ENCODE measurements at places on chromosomes 1 and 21.
A peak's percentile ranks its signal among the peaks of the same experiment; 100 is the strongest.

DNA sequence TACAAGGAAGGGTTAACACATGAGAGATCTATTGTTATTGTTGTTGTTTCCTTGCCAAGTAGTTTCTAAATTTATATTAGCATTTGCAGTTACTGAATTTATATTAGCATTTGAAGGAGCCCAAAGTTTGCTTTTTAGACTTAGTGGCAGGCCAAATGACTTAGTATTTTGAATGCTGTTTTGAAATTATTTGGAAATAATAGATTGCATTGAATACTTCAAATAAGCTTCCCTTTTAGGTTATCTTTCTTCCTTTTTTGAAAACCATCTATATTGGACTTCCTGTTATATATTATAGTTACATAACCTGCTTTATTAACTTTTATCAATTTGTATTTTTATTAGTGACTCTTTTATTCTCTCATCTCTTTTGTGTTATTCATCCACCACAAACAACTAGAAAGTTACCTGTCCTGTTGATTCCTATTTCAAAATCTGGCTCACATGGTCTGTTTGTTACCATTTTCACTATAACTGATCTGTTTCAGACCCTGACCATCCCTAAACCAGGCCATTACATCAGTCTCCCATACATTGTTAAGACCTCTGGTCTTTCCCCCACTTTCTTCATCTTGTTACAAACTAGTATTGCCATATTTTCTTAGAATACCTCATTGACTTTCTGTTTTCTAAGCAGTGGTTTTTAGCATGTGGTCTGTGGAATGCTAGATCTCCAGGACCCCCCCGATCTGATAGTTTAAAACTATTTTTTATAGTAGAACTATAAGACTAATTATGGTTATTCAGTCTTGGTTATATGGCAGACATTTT, 185.2 kb downstream of the RASAL2 start:
- DNase-seq: no peak

- no peak for DNase-seq
These were observed 17.5 kb upstream of the ZFP69B start for GRCh38 chr1:40432644-40433390.

GRCh38 chr21:44930543-44930981, 9.3 kb upstream of the SLX9 start:
- no peak for DNase-seq

GRCh38 chr1:40956407-40956806, 23.1 kb upstream of the CTPS1 start:
- no peak for DNase-seq

- DNase-seq: no peak
These were observed 93.6 kb downstream of the SNRPE start for GRCh38 chr1:203954788-203955552.

- peak; percentile 86 for DNase-seq
These were observed at the start of gene AGL for GRCh38 chr1:99849744-99850458. AGL (plus strand) TSS chr1:99850361; CDS start chr1:99851043, 682 bp downstream.

DNA sequence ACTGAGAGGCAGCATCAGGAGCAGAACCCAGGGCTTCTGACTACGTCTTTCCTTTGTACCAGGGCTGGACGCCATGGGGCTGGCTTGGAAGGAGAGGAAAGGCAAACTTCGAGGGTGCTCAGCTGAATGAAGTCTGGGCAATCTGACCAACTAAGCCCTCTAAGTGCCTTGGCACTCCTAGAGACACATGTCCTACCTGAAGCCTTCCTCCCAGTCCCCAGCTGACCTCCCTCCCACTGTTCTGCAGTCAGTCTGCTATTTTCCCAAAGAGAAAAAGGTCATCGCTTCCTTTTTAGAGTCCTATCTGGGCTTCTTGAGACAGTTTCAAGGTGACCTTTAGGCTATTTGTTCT, 5.2 kb downstream of the SLC9A1 start:
- no peak for DNase-seq

DNA sequence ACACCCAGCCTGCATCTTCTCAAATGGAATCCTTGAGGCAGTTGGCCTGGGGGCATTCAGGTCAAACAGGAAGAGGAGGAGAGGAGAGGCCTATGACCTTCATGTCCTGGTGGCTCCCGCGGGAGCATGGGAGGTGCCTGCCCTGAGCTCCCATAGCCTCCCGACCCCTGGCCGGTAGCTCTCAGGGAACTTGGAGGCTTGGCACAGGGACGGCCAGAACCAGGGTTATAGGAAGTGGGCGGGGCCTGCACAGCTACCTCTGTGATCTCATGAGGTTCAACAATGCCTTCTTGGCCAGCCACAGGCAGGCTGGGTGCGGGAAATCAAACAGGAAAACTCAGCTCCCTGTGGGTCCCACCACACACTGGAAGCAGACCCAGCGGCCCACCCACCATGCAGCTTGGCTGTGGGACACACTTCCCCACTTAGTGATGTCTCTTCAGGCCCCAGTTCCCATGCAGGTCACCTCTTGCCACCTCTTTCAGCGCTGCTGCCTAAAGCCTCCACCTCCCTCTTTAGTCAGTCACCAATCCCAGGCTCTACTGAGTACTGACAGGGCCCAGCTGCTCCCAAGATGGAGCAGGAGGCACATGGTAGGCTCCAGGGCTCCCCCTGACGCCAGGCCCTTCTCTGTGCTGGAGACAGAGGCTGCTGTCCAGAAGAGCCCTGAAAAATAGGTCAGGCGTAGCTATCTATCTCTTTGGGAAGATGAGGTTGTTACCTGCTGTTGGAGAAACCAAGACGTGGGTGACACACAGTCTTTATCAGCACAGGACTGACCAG, at the start of gene SLFNL1:
Gene SLFNL1, minus strand, starts transcription at position 200 of the 783 bp plus-strand sequence. CDS start 1,065 bp downstream, outside the sequence.
- no peak for DNase-seq

DNA sequence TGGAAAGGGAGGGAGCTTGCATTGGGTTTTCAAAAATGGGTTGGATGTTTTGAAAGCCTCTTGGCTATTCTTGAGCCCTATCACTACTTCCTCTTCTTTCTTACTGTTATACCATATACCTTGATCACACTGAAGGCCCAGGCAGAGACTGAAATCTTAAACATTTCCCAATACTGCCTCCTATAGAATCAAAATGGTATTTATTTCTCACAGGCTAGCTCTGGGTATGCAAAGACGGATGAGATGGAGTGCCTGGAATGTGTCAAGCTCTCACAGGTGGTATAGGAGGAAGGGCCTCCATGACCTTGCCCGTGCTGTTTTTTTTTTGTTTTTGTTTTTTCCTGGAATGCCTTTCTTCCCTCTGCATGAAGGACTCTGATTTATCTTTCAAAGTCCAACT, 268.4 kb upstream of the USP24 start:
- DNase-seq: no peak

GRCh38 chr1:67740543-67740942, 55.5 kb downstream of the GADD45A start:
- DNase-seq: no peak

- no peak for DNase-seq
These were observed 223.1 kb downstream of the NPHP4 start for GRCh38 chr1:5769146-5769545.

DNA sequence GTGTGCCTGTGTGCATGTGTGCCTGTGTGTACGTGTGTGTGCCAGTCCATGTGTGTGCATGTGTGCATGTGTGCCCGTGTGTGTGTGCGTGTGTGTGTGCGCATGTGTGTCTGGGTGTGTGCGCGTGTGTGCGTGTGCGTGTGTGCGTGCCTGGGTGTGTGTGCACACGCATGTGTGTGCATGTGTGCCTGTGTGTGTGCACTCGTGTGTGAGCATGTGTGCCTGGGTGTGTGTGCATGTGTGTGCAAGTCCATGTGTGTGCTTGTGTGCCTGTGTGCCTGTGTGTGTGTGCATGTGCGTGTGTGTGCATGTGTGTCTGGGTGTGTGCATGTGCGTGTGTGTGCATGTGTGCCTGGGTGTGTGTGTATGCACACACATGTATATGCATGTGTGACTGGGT, 28.7 kb upstream of the COL6A2 start:
- DNase-seq: no peak

- no peak for DNase-seq
These were observed 5.1 kb downstream of the PODN start for GRCh38 chr1:53066891-53067738.

GRCh38 chr1:4596486-4596885, 57.9 kb upstream of the AJAP1 start:
- no peak for DNase-seq

DNA sequence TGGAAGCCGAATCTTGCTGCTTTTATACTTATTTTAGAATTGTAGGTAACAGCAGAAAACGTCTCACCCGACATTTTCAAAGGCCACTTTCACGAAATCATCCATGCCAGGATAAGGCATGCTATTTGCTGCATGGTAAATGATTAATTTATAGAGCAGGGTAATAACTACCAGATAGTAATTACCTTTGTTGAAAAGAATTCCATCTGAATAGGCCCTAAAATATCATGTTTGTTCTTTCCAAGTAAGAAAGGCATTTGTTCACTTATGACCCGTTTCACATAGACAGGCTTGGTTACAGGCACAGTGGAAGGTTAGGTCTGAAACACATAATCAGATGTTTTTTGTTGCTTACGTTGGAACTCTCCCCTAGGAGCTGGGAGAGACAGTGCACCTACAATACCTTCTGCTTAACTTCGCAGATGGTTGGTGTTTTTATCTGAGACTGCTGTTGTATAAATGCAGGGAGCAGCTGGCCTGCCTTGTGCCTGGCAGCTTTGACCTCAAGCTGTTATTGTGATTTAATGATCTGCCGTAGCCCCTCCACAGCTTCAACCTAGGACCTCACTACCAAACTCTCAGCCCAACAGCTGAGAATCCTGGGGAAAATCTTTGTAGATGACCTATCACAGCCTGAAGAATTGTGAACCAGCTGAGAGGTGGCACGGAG, 1.6 kb downstream of the SLC44A3 start:
- no peak for DNase-seq

DNA sequence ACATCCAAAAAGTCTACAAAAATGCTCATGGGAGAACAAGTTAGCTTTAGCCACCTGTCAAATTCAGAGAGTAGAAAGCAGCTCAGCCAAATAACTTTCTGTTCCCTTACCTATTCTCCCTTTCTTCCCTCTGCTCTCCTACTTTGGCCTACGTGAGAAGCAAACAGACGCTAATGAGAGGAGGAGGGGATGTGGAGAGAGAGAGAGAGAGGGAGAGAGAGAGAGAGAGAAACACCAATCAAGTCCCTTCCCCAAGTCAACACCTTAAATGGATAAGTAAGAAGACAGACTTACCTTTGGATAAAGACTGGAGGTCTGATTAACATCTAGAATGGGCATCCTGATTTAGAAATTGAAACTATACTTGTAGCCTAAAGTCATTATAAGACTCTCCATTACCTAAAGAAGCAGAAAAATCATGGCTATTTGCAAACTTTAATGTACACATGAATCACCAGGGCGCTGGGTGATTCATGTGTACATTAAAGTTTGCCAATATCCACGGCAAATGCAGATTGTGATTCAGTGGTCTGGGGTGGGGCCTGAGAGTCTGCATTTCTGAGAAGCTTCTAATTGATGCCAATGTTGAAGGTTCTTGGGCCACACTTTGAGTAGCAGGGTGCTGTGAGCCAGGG, 13.1 kb upstream of the DUSP12 start:
- no peak for DNase-seq

- no peak for DNase-seq
These were observed 1.0 kb downstream of the TP53BP2 start for GRCh38 chr1:223844787-223845036.

GRCh38 chr21:36321325-36322082, 1.5 kb downstream of the MORC3 start:
- peak; percentile 16 for DNase-seq

All from NCI-H1105 (cell line).